ENCODE measurements at places on chromosomes 7 and 10. TPM values are rescaled to one million over a fixed set of nuclear protein-coding genes. Genes with fewer than 3 reads are reported as not detected.

The CTAGE15 gene
- 0.48 TPM for total RNA-seq

The MYH16 gene
- under 0.01 TPM for total RNA-seq

The SFTPA1 gene
- not detected for total RNA-seq

The LAMB1 gene
- total RNA-seq: 60.5 TPM

The TMEM273 gene
- total RNA-seq: 0.48 TPM
